Esophagus squamous epithelium (tissue), 5 donors: ENCODE measurements at places on chromosomes 16 and 17. TPM values are rescaled to one million over a fixed set of nuclear protein-coding genes. Genes with fewer than 3 reads are reported as not detected.

HOXB2 gene
- 11.2 TPM for total RNA-seq

ARHGAP44 gene
- total RNA-seq = 1.9 TPM

MSLN gene
- 3.6 TPM for total RNA-seq

COPZ2 gene
- total RNA-seq = 0.91 TPM

CCR7 gene
- total RNA-seq = not detected

CUEDC1 gene
- total RNA-seq = 27.3 TPM

HP gene
- not detected for total RNA-seq

RHBDL3 gene
- not detected for total RNA-seq
